ENCODE measurements at places on chromosomes 12 and 14.

DNA sequence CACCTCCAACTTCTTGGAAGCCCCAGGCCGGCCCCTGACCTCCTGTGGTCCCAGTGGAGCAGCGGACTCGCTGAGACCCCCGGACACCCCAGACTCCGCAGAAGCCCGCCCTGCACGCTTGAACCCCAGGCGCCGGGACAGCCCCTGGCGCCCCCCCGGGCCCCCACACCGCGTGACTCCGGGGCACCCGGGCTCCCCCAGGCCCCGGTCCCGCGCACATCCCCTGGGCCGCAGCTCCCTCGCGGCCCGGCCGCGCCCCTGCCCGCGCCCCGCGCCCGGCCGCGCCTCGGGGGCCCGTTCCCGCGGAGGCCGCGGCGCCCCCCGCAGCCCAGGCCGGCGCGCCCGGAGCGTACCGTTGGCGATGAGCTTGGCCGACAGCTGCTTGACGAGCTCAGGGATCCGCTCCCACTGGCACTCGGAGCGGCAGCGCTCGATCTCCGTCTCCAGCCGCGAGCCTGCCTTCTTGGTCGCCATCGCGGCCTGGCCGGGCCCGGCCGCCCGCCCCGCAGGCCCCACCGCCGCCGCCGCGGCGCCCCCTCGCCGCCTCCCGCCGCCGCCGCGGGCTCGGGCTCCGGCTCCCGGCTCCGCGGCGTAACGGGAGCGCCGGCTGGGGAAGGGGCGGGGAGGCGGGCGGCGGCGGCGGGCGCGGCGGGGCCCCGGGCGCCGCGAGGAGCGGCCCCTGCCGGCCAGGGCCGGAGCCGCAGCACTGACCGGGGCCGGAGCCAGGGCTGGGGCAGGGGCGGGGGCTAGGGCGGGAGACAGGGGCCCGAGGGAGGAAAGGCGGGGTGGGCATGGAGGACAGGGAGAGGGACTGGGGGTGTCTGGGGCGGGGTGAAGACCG is at the start of gene TTC7B:
TTC7B (minus strand) TSS at position 609 of the 841 bp plus-strand sequence; CDS start at position 474, 135 bp downstream.
- peak; percentile 36 for DNase-seq

DNA sequence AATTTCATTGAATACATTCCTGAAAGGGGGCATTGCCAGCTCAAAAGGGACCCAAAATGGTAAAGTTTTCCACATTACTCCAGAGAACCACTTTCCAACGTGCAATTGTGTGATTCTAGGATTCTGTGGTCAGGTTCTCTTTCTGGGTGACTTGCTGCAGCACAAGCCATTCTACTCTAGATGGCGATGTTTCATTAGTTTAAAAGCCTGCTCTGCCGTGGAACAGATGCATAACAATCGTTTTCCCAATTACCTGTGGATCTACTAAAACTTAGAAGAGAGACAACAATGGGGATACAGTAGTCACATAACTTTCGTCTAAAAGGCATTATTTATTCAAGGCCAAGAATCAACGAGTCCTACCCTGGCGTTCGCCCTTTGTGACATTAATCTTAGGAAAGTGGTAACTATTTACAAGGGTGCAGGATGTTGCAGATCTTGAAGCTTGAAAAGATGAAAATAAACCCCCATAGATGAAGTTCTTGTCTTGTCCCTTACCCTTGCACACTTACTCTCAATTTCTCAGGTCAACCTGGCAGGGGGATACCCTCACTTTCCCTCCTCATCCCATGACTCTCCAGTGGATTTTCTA is 400.9 kb downstream of the SNAPC1 start:
- peak; percentile 30 for DNase-seq

DNA sequence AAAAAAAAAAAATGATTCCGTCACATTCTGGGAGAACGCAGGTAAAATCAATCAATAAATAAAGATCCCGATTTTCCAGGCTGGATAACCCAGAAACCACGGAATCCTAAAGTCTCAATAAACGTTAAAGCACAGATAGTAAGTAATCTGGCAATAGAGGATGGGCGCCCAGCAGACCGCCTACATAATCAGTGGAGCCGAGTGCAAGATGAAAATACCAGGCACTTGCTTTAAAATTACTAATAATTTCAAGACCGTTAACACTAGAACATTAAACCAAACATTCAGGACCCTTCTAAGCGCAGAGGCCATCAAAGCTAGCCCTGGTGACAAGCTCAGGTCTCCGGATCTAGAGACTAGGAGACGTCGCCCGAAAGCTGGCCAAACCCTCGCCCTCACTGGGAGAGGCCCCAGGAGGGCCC is 1.2 kb upstream of the DCAF11 start:
- DNase-seq, result no peak

DNA sequence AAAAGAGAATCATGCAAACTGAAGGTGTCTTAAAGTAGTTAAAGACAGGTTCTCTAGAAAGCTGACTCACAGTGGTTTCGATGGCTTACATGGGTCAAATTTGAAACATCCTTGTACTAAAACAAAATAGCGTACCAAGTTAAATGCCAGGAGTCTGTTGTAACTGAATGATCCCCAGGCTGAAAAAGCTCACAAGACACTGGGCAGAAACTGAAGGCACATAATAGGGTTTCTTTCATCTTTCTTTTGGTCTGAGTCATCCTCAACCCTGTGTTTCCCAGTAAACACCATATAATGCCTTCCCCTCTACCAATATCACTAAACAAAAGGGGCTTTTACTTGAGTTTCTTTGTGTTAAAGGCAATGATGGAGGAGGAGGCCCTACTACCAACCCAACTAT is 12.8 kb downstream of the ZFYVE1 start:
- DNase-seq, result peak; percentile 91

DNA sequence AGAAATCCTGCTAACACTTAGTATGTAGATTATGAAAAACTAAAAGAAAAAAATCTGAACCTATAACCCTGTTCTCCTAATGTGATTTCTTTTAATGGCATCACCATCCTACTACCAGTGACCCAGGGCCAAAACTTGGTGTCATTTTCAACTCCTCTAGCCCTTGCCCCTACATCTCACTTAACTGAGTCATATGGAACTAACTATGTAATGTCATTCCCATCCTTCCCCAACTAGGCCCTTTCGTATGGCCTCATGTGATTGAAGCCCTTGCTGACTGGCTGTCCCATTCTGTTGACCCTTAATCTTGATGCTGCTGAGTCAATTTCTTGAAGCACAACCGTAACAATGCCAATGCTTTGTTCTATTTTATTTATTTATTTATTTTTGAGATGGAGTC is 7.6 kb downstream of the DMAC2L start:
- DNase-seq, result no peak

- no peak for DNase-seq
Measured at GRCh38 chr14:29892327-29892726, 35.3 kb downstream of the PRKD1 start.

GRCh38 chr14:50812180-50812579 is 18.8 kb downstream of the NIN start:
- DNase-seq, result peak; percentile 48

DNA sequence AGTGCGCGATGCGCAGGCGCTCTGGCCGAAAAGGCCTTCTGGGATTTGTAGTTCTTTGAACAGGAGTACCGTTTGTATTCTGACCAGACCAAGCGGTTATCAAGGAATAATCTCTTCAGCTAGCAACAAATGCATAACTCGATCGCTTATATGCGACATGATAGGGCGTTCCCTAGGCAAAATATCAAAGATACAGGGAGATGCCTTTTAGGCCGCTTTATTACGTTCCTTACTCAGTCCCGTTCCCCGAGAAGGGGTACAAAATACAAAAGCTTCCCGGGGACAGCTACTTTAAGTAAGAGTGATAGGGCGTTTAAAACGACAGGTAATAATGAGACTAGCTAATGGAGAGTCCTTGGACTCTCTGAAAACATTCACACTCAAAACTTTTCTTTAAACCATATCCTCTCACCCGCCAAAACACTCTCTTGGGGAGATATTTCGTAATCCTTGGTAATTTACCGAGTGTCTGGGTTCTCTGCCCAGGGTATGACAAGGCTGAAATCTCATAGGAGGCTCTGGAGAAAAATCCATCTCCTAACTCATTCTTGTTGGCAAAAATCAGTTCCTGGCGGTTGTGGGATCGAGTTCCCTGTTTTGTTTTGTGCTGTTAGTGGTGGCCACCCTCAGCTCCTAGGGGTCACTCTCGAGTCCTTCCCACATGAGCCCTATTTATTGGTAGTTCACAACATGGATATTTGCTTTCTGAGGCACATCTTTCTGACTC is 412 bp upstream of the SNW1 start:
- DNase-seq, result peak; percentile 31
